Activated CD8-positive, alpha-beta memory T cell treated with anti-CD3 and anti-CD28 coated beads for 1 hour (primary cell): ENCODE measurements at places on chromosomes 2 and 18.
A peak's percentile ranks its signal among the peaks of the same experiment; 100 is the strongest.

DNA sequence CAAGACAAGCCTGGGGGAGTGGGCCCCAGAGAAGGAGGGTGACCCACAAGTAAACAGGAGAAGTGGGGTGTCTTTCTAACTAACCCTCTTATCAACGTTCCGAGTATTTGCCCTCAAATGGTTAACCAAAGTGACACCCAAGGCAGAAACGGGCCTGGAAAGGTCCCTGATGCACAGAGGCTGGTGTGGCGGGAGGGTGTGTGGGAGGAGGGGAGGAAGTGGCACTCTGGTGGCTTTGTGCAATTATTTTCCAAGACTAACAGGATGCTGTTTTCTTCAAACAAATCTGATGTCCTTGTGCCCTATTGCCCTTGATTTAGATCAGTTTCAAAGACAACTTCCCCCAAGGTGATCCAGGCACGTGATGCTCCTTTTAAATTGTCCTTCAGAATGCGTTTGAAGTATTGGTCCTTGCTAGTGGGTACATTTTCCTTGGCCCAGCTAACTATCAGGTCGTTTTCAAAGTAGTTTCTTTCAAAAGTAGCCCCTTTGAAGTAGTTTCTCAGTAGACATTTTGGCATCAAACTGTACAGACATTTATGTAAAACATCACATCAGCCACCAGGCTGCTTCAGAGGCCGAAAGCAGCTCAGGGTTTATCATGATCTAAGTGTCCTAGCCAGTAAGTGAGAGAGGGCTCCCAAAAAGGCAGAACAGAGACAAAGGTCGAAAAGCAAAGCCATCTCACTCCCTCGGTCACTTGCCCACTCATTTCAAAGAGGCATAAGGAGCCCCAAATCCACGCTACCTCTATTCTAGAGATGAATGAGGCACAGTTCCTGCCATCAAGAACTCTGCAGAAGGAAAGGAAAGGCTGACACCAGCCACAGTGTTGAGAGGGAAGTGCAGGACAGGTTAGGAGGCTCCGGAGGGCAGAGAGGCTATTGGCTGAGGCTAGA, 371.1 kb upstream of the ID2 start:
- DNase-seq: peak; percentile 27

- DNase-seq: no peak
These were observed 150.8 kb downstream of the THSD7B start for GRCh38 chr2:136916131-136916530.

- DNase-seq: no peak
These were observed 267.6 kb downstream of the RBM43 start for GRCh38 chr2:150994076-150994475.

DNA sequence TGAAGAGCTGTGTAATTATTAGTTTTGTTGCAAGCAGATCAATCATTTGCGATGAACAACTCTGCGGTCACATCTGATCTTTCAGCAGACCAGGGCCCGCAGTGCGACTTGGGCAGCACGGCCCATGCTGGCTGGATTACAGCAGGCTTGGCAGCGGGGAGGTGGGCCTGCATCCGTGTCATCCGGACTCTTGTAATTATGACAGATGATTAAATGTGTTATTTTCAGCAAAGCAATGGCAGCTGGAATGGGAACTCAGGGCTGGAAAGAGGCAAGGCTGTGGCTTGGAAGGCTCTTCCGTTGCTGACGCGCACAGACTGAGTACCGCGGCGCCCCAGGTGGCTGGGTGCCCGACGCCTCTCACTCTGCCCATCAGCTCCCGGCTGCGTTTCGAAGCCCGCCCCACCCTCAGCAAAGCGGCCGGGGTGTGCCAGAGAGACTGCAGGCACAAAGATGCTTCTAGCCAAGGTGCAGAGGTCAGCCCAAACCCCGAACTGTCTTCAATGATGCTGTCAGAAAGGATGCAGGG, 397.4 kb upstream of the SALL3 start:
- DNase-seq: no peak

GRCh38 chr18:49238433-49239042, 221.9 kb downstream of the DYM start:
- DNase-seq: no peak

DNA sequence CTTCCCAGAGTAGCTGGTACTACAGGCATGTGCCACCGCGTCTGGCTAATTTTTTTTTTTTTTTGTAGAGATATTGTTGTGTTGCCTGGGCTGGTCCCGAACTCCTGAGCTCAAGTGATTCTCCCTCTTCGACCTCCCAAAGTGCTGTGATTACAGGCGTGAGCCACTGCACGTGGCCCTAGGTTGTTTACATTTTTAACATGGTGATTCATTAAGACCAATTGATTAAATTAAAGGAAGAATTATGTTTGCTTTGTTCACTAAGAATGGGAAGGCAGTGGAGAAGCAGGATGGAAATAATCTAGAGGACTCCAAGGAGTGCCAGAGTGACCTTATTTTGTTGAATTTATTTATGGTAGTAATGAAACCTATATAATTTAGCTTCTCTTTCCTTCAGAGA, 7.5 kb downstream of the LCLAT1 start:
- DNase-seq: no peak

GRCh38 chr2:172863341-172863740, 127.7 kb downstream of the RAPGEF4 start:
- no peak for DNase-seq

- DNase-seq: no peak
These were observed at the start of gene ATOH8 for GRCh38 chr2:85753525-85754312. ATOH8 (plus strand) TSS chr2:85753991; CDS start chr2:85754190, 199 bp downstream.

GRCh38 chr2:9071584-9072124, 68.2 kb upstream of the MBOAT2 start:
- DNase-seq: no peak

DNA sequence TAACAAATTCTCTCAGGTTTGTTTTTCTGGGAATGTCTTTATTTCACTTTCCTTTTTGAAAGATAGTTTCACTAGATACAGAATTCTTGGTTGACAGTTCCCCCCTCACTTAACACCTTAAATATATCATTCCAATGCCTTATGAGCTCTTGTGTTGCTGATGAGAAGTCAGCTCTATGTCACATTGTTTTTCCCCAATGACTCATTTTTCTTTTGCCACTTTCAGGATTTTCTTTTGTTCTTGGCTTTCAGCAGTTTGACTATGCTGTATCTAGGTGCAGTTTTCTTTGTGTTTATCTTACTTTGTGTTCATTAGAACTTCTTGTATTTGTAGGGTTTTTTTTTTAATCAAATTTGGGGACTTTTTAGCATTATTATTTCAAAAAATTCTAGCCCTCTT, 5.6 kb upstream of the RALBP1 start:
- no peak for DNase-seq

DNA sequence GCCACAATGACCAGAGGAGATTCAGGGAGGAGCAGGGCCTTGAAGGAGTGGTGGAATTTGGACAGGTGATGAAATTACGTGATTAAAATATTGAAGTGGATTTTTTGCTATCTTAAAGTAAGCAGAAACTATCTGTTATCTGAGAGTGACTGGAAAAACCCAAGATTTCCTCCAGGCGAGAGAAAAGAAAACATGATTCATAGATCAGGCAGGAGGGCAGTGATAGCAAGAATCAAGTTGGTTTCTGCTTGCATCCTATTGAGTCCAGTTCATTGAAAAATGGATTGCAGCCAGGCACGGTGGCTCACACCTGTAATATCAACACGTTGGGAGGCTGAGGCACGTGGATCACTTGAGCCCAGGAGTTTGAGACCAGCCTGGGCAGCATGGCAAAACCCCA, 127.8 kb downstream of the NXPH2 start:
- no peak for DNase-seq

DNA sequence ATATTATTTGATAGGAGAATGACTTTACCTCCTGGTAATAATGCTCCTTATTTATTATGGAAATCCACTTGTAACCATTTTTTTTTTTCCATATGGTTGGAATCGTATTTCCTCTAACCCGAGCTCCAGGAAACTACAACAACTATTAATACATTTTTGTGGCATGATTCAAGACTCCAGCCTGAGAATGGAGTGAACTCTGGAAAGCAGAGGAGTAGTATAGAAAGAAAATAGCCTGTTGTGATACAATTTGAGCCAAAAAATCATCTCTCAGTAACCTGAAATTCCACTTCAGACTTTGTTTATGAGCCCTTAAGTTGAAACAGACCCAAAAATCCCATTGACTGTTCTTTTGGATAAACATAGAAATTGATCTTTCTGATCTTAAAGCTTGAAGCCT, 921.1 kb downstream of the SOCS6 start:
- no peak for DNase-seq

GRCh38 chr18:48958951-48959350, 8.2 kb upstream of the SMAD7 start:
- no peak for DNase-seq

DNA sequence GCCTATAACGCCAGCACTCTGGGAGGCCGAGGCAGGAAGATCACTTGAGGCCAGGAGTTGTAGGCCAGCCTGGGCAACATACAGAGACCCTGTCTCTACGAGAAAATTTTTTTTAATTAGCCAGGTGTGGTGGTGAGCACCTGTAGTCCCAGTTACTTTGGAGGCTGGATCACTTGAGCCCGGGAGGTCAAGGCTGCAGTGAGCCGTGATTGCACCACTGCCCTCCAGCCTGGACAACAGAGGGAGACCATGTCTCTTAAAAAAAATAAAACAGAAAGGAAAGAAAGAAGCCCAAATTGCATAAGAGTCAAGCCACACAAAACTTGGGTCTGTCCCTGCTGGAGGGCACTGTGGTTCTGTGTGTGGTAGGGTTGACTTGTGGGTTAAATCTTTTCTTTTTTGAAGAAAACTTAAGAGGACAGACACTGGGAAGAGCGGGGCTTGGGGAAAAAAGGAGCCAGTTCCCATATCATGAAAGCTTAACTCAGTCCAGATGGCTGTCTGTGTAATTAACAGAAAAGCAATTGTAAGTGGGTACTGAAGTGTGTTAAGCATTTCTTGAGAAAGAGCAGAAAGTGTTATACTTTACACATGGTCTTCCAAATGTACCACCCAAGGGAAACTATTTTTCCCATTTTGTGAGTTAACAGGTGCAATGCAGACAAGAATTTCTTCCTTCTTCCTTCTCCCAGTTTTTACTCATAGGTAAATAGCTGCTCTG, 115.1 kb downstream of the ALPK2 start:
- DNase-seq: no peak

GRCh38 chr2:135741043-135741394, 636 bp upstream of the UBXN4 start:
- no peak for DNase-seq

GRCh38 chr2:37589298-37589697, 82.1 kb downstream of the CDC42EP3 start:
- DNase-seq: no peak

GRCh38 chr2:189258616-189259365, 79.2 kb upstream of the COL5A2 start:
- DNase-seq: no peak

GRCh38 chr2:152335726-152336118, 748 bp downstream of the FMNL2 start:
- DNase-seq: no peak

DNA sequence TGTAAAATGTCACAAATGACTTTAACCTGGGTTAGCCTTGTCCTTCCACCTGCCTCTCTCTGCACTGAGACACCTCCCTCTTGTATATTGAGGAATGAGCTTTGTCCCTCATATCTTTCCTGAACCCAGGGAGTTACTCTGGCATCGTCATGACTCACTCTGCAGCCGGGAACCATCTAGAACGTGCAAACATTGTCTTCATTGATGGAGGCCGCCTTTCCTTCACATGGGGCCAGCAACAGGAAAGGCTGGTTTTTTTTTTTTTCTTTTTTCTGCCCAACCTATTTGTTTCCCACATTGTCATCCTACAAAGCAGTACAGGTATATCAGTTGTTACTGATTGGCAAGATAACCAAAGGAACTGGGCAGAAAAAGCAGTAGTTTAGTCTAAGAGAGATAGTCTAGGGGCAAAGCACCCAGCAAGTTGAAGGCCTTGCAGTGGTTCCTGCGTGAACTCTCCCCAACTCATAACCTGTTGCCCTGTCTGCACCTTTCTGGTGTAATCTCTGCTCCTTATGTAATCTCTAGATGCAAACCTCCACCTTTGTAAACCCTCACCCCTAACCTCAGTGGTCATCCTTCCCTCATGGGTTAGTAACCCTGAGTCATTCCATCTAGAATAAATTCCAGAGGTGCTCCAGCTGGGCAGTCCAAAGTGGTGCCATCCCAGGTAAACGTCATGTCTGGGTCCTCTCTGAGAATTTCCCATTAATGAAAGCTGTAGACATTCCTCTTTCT, 38.3 kb downstream of the SLC40A1 start:
- DNase-seq: no peak

GRCh38 chr18:62318228-62319180, 6.6 kb upstream of the TNFRSF11A start:
- DNase-seq: no peak

GRCh38 chr2:107731435-107731834, 95.3 kb upstream of the RGPD4 start:
- DNase-seq: no peak

- DNase-seq: no peak
These were observed 261.4 kb downstream of the MEIS1 start for GRCh38 chr2:66696374-66696773.

DNA sequence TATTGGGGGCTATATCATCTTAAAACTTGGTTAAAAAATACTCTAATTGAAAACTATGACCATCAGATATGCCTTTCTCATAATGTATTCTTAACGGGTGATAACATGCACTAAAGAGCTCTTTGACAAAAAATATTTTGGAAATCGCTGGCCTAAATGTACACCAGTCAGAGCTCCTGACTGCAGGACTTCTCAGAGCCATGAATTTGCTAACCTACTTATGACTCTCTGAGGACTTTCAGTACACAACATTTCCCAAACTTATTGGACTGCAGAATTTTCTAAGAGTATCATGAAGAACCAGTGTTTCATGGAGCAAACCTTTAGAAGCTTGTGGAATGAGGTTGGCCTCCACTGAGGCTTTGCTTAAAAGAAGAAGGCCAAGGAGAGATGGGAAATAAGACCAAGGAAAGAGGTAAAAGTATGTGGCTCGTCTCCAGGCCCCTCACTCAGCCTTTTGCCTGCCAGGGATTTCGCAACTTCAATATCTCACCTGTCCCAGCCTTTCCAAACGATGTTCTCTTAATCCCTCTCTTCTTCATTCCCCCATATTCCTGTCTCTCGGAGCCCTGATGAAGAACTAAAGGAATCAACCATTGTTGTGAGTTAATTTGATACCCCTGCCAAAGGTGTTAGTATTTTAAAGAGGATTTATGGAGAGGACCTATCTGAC, 88.8 kb upstream of the EPC2 start:
- DNase-seq: no peak

GRCh38 chr18:22447792-22448191, 30.1 kb upstream of the CTAGE1 start:
- no peak for DNase-seq
